Activated naive CD4-positive, alpha-beta T cell treated with Interleukin-2 at 50 U/mL for 16 hours (primary cell): ENCODE measurements at places on chromosomes 7 and 10.

- no peak for DNase-seq
Observed at GRCh38 chr7:53237344-53237913, 202.0 kb downstream of the POM121L12 start.

DNA sequence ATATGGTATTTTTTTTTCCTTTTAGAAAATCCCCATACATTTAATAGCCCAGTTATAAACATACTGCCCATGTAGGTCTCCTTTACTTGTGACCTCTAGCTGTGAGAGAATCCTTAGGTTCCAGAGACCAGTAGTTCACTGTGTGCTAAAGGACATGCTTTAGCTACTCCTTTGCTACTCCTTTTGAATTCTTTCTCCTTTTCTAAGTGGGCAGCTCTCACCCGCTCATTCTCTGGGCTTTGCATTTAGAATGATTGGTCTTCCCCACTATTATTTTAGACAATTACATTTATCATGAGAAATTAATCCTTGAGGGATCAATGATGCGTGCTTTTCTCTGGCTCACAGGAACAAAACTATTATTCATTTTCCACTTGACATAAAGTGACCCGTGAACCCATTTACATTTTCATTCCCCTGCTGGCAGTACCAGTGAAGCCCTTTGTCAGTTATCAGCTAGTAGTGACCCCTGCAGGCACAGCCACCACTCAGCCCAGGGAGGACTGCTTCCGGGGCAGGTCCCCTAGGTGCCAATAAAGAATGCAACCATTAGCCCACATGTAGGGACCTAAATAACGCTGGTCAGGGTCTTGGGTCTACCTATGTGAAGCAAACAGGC lies 844.3 kb downstream of the CNTNAP2 start:
- DNase-seq, result no peak

- DNase-seq, result no peak
Observed at GRCh38 chr10:126519185-126519584, 130.9 kb upstream of the ADAM12 start.

DNA sequence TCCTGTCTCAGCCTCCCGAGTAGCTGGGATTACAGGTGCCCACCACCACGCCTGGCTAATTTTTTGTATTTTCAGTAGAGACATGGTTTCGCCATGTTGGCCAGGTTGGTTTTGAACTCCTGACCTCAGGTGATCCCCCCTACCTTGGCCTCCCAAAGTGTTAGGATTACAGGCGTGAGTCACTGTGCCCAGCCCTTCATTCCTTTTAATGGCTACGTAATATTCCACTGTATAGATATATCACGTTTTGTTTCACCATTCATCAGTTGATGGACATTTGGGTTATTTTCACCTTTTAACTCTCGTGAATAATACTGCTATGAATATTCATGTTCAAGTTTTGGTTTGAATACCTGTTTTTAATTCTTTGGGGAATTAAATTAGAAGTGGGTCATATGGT lies 44.6 kb upstream of the CYCS start:
- no peak for DNase-seq

DNA sequence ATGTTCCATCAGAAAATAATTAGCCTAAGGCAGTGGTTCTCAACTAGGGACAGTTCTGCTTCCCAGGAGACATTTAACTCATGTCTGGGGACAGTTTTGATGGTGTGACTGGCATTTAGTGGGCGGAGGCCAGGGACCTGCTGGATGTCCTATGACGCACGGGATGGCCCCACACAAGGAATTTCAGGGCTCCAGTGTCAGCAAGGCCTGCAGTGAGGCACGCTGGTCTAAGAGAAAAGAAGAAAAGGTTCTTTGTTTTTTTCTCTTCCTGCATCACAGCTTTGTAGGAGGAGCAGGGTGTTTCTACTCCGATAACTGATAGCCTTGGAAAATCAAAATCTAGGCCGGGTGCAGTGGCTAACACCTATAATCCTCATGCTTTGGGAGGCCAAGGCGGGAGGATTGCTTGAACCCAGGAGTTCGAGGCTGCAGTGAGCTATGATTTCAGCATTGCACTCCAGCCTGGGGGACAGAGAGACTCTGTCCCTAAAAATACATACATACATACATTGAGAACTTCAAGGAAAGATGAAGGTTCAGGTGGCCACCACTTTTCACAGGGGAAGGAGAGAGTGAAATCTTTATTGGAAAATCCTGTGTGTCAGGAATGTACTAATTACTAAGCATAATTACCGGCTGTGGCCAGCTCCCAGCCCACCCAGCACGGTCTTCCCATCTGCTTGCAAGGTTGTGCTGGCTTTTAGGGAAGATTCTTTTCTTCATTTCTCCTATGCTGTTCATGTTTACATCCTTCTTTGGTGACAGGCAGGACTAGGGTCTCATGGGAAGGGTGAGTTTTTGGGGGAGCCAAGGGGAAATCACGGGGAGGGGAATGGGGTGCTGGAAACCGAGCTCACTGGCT lies 150.4 kb downstream of the ACTR3B start:
- DNase-seq, result no peak

DNA sequence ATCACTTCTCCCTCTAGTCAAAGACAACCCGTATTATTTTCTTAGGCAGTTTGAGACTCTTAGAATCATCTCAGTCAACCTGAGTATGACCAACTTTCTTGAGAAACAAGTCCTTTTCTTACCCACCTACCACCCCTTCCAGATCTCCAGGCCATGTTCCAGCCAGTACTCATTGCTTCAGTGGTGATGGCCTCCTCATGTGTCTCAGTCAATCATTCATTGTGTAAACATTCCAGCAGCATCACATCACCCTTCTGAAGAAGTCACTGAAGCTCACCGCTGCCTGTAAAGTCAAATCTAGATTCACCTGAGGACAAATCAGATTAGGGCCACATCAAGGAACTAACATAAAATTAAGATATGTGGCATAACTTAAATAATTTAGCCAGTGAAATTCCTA lies 467.2 kb upstream of the NRP1 start:
- no peak for DNase-seq

- DNase-seq, result no peak
Observed at GRCh38 chr7:39721345-39721744, 98.0 kb downstream of the RALA start.

- no peak for DNase-seq
Observed at GRCh38 chr10:70051848-70052247, 798 bp upstream of the MACROH2A2 start.

DNA sequence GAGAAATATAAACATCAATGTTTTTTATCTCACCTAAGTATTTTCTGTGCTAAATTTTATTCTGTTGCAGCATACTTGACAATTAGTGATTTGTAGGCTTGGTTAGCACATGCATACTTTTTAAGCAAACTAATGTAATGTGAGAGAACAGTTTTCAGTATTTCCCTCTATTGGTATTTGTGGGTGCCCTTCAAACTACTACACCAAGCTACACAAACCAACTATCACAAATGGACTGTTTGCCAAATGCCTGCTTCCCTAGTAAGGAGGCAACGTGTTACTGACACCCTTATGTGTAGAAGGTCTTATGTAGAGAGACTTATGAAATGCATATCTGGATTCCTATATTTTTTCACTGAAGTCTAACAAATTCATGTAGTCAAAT lies 98.4 kb upstream of the FZD1 start:
- DNase-seq, result no peak

DNA sequence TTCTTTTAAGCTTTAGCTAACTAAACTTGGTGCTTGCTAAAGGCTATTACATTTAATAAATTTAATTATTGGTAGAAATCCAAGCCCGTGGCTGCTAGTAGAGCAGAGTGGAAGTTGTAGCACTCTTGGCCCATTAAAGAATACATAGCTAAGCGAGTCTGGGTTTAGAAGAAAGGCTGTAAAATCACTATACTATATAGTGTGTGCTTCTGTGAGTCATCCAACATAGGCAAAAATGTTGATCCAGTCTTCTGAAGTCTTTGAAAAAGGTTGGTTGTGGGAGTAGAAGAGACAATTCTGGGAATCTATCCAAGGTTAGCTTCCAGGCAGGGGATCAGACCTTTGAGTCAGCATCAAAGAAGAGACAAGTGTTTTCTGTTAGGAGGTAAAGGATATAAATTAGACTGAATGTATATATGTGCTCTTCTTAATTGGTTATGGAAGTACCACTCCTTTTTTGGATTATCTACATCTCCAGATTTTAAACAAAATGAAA lies 664.2 kb downstream of the NXPH1 start:
- no peak for DNase-seq

GRCh38 chr10:63972949-63973827 lies 452.0 kb downstream of the REEP3 start:
- DNase-seq, result no peak

- DNase-seq, result no peak
Observed at GRCh38 chr7:65503434-65504152, 129.9 kb downstream of the ZNF92 start.

DNA sequence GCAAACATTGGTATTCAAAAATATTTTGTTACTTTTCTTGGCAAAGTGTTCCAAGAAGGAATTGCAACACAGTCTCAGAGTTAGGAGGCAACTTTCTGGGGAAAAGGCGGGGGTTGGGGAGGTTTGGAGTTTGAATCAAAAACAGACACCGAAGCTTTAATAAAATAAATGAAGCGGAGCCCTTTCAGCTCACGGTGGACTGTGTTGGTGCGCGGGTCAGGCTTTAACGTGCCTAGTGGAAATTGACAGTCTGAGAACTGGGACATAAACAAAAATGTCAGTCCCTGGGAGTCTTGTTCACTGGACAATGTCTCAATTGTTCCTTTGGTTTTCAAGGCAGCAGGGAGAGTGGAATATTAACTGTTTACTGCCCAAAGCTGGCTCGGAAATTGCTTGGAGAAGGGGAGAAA lies 109.3 kb downstream of the TCF7L2 start:
- DNase-seq, result no peak

- no peak for DNase-seq
Observed at GRCh38 chr10:117409549-117410305, 34.5 kb upstream of the PDZD8 start.

GRCh38 chr7:41492603-41493002 lies 210.3 kb downstream of the INHBA start:
- DNase-seq, result no peak

DNA sequence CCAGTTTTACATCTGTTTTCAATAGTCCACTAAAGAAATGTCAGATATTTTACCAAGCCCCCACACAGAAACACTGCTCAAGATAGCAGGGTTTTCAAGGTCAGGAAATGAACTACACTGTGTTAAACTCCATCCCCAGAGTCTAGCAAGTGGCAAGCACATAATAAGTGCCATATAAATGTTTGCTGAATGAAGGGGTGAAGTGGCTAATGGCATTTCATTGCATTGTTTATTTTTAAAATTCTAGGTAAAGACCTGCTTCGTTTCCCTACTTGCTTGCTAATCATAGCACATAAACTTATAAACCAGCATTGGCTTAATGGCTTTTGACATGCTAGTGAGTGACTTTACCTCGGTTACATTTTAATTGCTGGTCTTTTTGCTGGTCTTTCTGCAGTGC lies 322.6 kb downstream of the GRID1 start:
- no peak for DNase-seq

GRCh38 chr7:51973939-51974338 lies 657.3 kb upstream of the COBL start:
- no peak for DNase-seq

DNA sequence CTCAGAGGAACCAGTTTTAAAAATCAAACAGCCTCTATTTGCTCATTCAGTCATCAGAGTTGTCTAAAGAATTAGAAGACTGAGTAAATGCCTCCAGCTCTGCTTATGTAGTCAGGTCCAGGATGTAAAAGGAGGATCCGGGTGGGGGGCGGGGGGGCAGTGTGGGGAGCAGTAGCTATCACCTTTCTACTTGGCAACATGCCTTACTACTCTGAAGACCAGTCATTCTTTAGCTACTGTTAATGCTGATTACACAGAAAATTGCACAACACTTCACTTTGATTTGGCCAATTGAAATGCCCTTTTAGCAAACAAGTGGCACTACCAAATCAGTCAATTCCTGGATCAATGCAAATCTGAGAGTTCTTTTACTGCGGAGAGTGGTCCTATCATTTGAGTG lies 164.2 kb downstream of the NXPH1 start:
- DNase-seq, result no peak

- DNase-seq, result peak; percentile 34
Observed at GRCh38 chr10:103592186-103593021, 98.9 kb downstream of the NEURL1 start.

DNA sequence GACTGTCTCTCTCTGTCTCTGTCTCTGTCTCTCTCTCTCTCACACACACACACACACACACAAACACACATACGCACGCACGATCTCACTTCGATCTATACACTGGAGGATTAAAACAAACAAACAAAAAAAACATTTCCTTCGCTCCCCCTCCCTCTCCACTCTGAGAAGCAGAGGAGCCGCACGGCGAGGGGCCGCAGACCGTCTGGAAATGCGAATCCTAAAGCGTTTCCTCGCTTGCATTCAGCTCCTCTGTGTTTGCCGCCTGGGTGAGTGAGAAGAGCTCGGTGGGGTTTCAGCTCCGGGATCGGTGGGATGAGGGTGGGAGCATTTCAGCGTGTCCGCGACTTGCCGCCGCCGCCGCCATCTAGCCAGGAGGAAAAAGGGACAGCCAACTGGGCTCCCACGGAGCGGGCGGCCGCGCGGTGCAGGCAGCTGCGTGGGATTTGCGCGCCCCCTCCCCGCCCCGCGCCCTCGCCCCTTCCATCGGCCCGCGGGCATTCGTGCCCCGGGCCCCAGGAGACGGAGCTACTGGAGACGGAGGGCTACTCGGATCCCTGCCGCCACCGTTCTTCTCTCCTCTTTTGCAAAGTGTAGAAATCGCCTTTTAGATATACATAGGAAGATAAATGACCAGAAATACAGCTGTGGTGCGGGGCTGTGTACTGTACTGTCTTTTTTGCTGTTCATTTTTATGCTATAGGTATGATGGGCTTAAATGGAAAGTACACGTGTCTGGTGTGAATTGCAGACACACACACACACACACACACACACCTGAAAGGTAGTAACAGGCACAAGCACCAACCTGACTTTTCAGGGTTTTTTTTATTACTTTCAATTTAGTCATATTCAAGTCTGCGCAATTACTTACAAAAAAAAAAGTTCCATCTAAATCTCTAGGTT lies 581 bp downstream of the PTPRZ1 start:
- no peak for DNase-seq

- DNase-seq, result no peak
Observed at GRCh38 chr10:124448696-124449169, 1.1 kb downstream of the NKX1-2 start.

GRCh38 chr7:130939321-130940095 lies 205.5 kb upstream of the KLF14 start:
- DNase-seq, result no peak

GRCh38 chr7:29332042-29332811 lies 137.7 kb downstream of the CHN2 start:
- DNase-seq, result no peak

DNA sequence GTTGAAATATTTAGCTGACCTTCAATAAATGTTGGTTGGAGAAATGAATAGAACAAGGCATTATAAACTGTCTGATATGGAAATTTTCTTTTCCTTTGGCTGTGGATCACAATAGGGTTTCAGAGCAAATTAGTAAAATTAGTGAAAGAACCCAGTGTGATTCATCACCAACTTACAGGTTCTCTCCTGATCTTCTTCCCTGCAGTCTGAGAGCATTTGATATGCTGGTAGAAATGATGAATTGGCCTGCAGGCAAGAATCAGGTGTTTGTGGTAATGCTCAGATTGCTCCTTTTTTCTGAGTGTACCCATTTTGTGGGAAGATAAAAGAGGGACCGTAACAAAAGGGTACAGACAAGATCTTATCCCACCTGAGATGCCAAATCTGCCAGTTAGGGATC lies 51.9 kb downstream of the BTAF1 start:
- DNase-seq, result no peak
